ENCODE measurements at places on chromosomes 4 and X. TPM values are rescaled to one million over a fixed set of nuclear protein-coding genes. Genes with fewer than 3 reads are reported as not detected.

The MTMR8 gene
- total RNA-seq = 4.8 TPM

The MANBA gene
- total RNA-seq = 15.1 TPM

The SORCS2 gene
- total RNA-seq = not detected

The UNC5C gene
- not detected for total RNA-seq

The TCEAL7 gene
- not detected for total RNA-seq

The MAGEC3 gene
- total RNA-seq = not detected

The SLC9A6 gene
- 17.5 TPM for total RNA-seq

The TEX13C gene
- not detected for total RNA-seq

The XPNPEP2 gene
- total RNA-seq = 1.7 TPM

The ACSL1 gene
- total RNA-seq = 7.5 TPM

The ATP6AP2 gene
- 63.9 TPM for total RNA-seq

The CT45A8 gene
- total RNA-seq = not detected

The TMPRSS11A gene
- total RNA-seq = not detected

The FGF2 gene
- 0.13 TPM for total RNA-seq

The AR gene
- total RNA-seq = not detected

The SPACA5B gene
- not detected for total RNA-seq

The MOSPD2 gene
- 9.0 TPM for total RNA-seq
